Body of pancreas (tissue), 4 donors: ENCODE measurements at places on chromosomes 13 and 19. TPM values are rescaled to one million over a fixed set of nuclear protein-coding genes. Genes with fewer than 3 reads are reported as not detected.

Gene LILRA5
- 0.78 TPM for total RNA-seq

Gene HIPK4
- total RNA-seq: not detected

Gene C1QTNF9B
- total RNA-seq: not detected

Gene SIGLEC8
- total RNA-seq: 0.52 TPM

Gene TEKTIP1
- 1.3 TPM for total RNA-seq

Gene WIZ
- total RNA-seq: 111 TPM

Gene LIPE
- total RNA-seq: 8.3 TPM

Gene KLK14
- not detected for total RNA-seq

Gene TMTC4
- 18.5 TPM for total RNA-seq

Gene CXCL17
- total RNA-seq: 19.2 TPM

Gene CLEC17A
- total RNA-seq: not detected

Gene CERS1
- total RNA-seq: 0.26 TPM

Gene ZNF471
- 1.6 TPM for total RNA-seq

Gene GNG14
- total RNA-seq: not detected

Gene CPB2
- total RNA-seq: 1.8 TPM

Gene IRGC
- not detected for total RNA-seq

Gene MAG
- not detected for total RNA-seq

Gene RUBCNL
- 2.3 TPM for total RNA-seq

Gene FSD1
- not detected for total RNA-seq

Gene UBL3
- total RNA-seq: 33.2 TPM

Gene ZNF793
- total RNA-seq: 0.99 TPM

Gene SSC5D
- 2.6 TPM for total RNA-seq

Gene PALM3
- 28.3 TPM for total RNA-seq

Gene URAD
- total RNA-seq: not detected

Gene CACNA1A
- 6.7 TPM for total RNA-seq

Gene CYP4F2
- total RNA-seq: not detected

Gene GTF3A
- 94.2 TPM for total RNA-seq

Gene DENND1C
- total RNA-seq: 1.3 TPM

Gene CD209
- 2.0 TPM for total RNA-seq

Gene CEACAM7
- 0.52 TPM for total RNA-seq

Gene ZNF540
- total RNA-seq: 6.5 TPM

Gene ZSCAN1
- not detected for total RNA-seq

Gene IL11
- not detected for total RNA-seq

Gene SH3GL1
- total RNA-seq: 22.6 TPM

Gene CFAP97D2
- total RNA-seq: not detected

Gene ENOX1
- 0.78 TPM for total RNA-seq

Gene EHD2
- total RNA-seq: 66.3 TPM

Gene CEACAM21
- total RNA-seq: not detected

Gene CLEC4M
- total RNA-seq: not detected

Gene HNRNPUL1
- 76.0 TPM for total RNA-seq

Gene AMER2
- not detected for total RNA-seq

Gene PSG6
- not detected for total RNA-seq

Gene FUT2
- total RNA-seq: 2.0 TPM

Gene SULT2A1
- not detected for total RNA-seq

Gene GFY
- not detected for total RNA-seq

Gene ZNF829
- total RNA-seq: 0.66 TPM

Gene OR10H1
- not detected for total RNA-seq

Gene ZNF20
- 4.9 TPM for total RNA-seq

Gene ITGBL1
- 1.3 TPM for total RNA-seq

Gene CATSPERD
- total RNA-seq: not detected

Gene ACER1
- total RNA-seq: not detected

Gene ZNF613
- total RNA-seq: 2.3 TPM

Gene NXNL1
- not detected for total RNA-seq

Gene MLNR
- total RNA-seq: not detected

Gene GIPR
- total RNA-seq: 9.2 TPM

Gene ATCAY
- not detected for total RNA-seq

Gene C19orf67
- not detected for total RNA-seq

Gene SLC17A7
- not detected for total RNA-seq

Gene CGB5
- not detected for total RNA-seq
